PC-3 (cell line): ENCODE measurements at places on chromosomes 2 and 18. TPM values are rescaled to one million over a fixed set of nuclear protein-coding genes. Genes with fewer than 3 reads are reported as not detected.
A peak's percentile ranks its signal among the peaks of the same experiment; 100 is the strongest.

DNA sequence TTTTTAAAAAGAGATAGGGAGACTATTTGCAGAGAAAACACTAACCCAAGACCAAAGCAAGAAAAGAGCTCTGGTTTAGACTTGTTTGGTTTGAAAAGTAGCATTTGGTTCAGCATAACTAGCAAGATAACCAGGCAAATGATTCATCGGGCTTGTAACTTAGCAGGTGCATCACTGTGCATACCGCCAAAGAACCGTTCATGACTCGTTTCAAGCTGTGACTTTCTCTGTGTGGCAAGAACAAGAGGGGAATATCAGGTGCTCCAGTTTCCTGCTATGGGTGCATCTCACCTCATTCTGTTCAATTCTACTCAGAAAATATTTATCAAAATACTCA is 244.9 kb downstream of the ETAA1 start:
- no peaks in the 10 kb centered on the region for H3K4me1 ChIP-seq
- no peak overlapping the region for H3K27ac ChIP-seq
- no peaks in the 10 kb centered on the region for H3K27me3 ChIP-seq
- DNase-seq, result peak; percentile 57
- no peaks in the 10 kb centered on the region for H3K36me3 ChIP-seq

- H3K4me3 ChIP-seq, result no peak overlapping the region
- peaks cover 9% of the 10 kb centered on the region; the same call in 1 of the 2 replicates for H3K36me3 ChIP-seq
- H3K27me3 ChIP-seq, result no peaks in the 10 kb centered on the region
These were observed 57.8 kb downstream of the COX7A2L start for GRCh38 chr2:42303252-42303651.

DNA sequence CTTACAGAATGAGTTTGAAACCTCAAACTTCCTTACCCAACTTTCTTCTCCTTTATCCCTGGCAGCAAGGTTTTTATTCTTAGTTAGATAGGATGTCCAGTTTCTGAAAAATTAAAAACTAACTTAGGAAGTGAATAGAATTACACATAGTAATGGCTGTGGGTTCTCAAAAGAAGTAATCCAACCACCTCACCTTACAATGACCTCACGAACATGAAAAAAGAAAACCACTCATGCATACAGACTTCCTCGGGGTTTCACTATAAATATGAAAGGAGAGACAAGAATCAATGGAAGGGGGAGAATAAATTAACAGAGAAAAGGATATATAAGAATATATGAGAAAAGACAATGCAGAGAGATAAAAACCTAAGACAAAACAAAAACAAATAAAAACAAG is 1044.3 kb upstream of the KLHL29 start:
- no peak for DNase-seq
- H3K27ac ChIP-seq, result no peak overlapping the region
- H3K36me3 ChIP-seq, result no peaks in the 10 kb centered on the region
- no peaks in the 10 kb centered on the region for H3K4me1 ChIP-seq
- H3K4me3 ChIP-seq, result no peak overlapping the region

KCNG2 gene
- total RNA-seq, result not detected in 2 replicates
